ENCODE measurements at places on chromosomes 16 and 17.
A peak's percentile ranks its signal among the peaks of the same experiment; 100 is the strongest.

DNA sequence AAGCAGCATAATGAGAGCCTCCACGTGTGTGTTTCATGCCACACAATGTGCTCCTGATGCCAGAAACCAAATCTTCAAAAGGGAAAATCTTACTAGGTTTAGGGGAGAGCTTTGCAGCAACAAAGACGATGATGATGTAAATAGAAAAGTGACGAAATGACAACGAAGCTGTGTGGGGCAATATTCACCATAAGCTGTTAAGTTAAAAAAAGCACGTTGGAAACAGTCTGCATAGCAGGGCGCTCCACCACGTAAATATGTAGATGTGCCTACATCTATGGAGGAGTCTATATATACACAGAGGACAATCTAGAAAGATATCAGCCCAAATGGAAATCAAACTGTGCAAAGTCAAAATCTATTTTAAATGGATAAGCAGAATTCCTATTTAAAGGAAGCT is 61.0 kb downstream of the RPH3AL start:
- no peak for DNase-seq

- DNase-seq = no peak
Measured at GRCh38 chr17:63439687-63440086, 6.4 kb downstream of the CYB561 start.

DNA sequence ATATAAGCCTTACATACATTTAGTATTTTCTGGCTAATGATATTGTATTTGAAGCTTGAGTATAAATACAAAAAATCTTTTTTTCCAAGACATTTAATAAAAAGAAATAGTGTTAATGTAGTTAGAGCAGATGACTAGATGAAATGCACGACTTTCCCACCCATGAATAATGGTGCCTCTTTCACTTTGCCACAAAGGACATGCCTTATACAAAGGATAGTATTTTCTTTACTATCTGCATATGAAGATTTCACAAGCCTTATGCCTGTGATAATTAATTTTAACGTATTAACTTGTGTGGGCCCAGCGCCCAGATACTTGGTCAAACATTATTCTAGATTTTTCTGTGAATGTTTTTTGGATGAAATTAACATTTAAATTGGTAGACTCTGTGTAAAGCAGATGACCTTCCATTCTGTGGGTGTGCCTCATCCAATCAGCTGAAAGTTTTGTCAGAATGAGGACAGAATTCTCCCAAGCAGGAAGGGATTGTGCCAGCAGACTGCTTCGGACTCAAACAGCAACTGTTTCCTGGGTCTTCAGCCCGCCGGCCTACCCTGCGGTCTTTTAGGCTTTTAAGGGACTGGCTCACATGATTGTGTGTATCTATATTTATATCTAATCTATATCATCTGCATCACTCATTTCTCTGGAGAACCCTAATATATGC is 115.4 kb downstream of the USP22 start:
- no peak for DNase-seq

DNA sequence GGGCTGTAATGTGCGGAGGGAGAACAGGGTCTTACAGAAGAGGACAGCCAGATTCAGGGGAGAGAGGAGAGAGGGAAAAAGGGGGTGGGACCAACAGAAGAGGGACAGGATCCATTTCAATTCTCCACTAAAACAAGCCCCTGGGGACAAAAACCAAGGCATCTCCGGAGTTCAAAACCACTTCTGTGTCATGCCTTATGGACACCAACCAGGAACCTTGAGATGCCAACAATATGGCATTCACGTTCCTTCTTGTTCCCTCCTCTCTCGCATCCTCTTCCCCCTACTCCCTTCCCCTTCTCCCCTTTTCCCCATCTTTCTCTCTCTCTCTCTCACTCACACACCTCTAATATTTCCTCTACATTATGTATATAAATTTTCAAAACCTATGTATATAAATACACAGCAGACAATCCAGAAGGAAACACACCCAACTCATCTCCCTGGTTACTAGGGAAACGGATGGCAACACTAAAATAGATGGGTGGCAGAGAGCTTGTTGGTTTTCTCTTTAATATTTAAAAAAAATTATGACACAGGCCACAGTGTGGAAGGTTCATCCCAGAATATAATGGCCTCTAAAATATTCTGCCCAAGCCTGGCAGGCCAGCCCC is 123.1 kb downstream of the SLC39A11 start:
- no peak for DNase-seq

DNA sequence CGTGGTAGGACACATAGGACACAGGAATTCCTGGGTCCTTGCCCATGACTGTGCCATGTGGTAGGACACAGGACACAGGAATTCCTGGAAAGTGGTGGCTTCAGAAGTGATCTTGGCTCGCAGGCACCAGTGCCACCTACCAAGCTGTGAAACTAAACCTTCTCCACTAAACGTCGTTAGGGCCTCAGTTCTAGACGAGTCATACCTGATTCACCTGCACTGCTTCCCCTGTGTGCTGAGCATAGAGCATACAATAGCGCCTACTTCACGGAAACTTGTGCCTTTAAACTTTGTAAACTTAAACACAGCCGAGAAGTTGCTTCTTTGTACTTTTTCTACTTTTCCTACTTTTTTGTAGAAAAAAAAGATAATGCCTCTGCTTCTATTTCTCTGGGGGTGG is 4.8 kb downstream of the SOX8 start:
- DNase-seq = no peak

GRCh38 chr17:49031965-49032928 is 35.1 kb downstream of the IGF2BP1 start:
- DNase-seq = peak; percentile 7

DNA sequence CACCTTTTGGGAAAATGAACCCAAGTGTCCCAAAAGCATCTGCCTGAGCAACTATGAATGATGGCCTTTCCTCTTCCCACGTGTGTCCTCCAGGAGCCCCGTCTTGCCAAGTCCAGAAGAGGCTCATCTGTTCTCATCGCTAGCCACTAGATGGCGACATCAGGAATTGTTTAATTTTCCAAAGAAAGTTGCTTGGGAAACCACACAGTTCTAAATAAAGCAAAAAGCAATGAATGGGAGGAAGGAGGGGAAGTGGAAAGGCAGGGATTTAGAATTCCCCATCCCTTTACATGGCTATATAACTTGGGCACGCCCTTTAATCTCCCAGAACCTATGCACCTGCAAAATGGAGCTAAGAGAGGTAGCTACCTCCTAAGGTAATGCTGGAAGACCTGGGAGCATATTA is 9.0 kb upstream of the CDH5 start:
- no peak for DNase-seq

- no peak for DNase-seq
Measured at GRCh38 chr17:70055000-70055399, 20.0 kb upstream of the KCNJ16 start.

GRCh38 chr17:17699491-17699890 is 18.2 kb downstream of the RAI1 start:
- no peak for DNase-seq

GRCh38 chr16:49600536-49600935 is 226.9 kb downstream of the C16orf78 start:
- no peak for DNase-seq

DNA sequence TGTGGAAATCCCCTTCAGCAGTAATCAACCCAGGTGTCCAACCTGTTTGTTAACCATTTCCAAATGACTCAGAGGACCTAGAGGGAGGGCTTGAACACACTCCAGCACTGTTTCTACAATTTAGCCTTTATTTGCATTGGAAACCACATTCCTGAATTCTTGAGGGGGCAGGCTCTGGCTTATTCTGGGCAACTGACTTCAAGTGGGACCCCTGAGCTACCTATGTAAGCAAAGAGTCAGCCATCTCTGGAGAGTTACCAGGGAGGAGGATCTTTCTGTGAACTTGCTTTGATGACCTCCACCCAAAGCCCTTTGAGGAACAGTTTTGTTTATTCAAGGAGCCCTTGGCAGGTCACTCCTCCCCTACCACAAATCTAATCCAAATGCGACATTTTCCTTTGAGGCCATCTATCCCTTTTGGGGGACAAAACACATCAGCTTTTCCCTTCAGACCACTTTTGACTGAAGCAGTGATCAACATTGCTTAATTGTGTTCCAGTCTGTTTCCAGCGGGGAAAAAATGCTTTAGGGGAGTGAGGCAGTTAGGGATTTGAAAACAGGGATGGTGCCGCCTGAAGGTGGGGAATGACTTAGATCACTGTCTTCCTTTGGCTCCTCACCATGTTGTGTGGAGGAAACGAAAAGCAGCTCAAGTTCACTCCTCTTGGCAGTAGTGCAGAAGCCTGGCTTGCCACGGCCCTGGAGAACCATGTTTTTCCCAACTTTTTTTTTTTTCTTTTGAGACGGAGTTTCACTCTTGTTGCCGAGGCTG is 46.2 kb downstream of the TUBD1 start:
- no peak for DNase-seq

- DNase-seq = no peak
Measured at GRCh38 chr16:55273356-55273755, 50.6 kb upstream of the IRX6 start.
